ENCODE measurements at places on chromosomes 7 and 10. TPM values are rescaled to one million over a fixed set of nuclear protein-coding genes. Genes with fewer than 3 reads are reported as not detected.

LRIT1 gene
- not detected for total RNA-seq

IQUB gene
- total RNA-seq = 0.59 TPM

HABP2 gene
- total RNA-seq = not detected

TLX1 gene
- not detected for total RNA-seq

GBX1 gene
- total RNA-seq = not detected

NPTX2 gene
- 2.4 TPM for total RNA-seq

TDRD1 gene
- not detected for total RNA-seq

TSPAN13 gene
- 57.0 TPM for total RNA-seq

SOSTDC1 gene
- total RNA-seq = 0.14 TPM

DIP2C gene
- total RNA-seq = 30.1 TPM

CACNA2D1 gene
- total RNA-seq = 65.4 TPM

EPDR1 gene
- 23.6 TPM for total RNA-seq

AKAP9 gene
- 55.6 TPM for total RNA-seq

NOBOX gene
- not detected for total RNA-seq

ITPRID1 gene
- not detected for total RNA-seq

VSTM4 gene
- total RNA-seq = 1.1 TPM

NUTM2A gene
- 1.2 TPM for total RNA-seq

ODAD2 gene
- total RNA-seq = 0.96 TPM

VENTX gene
- not detected for total RNA-seq

TBRG4 gene
- total RNA-seq = 65.2 TPM

PRPS1L1 gene
- not detected for total RNA-seq

GARIN1A gene
- 5.9 TPM for total RNA-seq

CAMK2G gene
- total RNA-seq = 16.6 TPM

FLNC gene
- total RNA-seq = 364 TPM

ACSM6 gene
- not detected for total RNA-seq

TMEM196 gene
- total RNA-seq = not detected

SLC39A12 gene
- not detected for total RNA-seq

GPNMB gene
- 0.91 TPM for total RNA-seq

URGCP gene
- 23.0 TPM for total RNA-seq

Measured in astrocyte (in vitro differentiated cells and primary cell).